ENCODE measurements at places on chromosomes 4 and X. TPM values are rescaled to one million over a fixed set of nuclear protein-coding genes. Genes with fewer than 3 reads are reported as not detected.

OTUD5 gene
- 64.6 TPM for total RNA-seq

LNX1 gene
- total RNA-seq, result not detected

TRO gene
- total RNA-seq, result 0.47 TPM

DCAF8L2 gene
- not detected for total RNA-seq

RAB41 gene
- not detected for total RNA-seq

MAGEE2 gene
- total RNA-seq, result not detected

COL25A1 gene
- total RNA-seq, result not detected

UCHL1 gene
- 969 TPM for total RNA-seq

BEND2 gene
- not detected for total RNA-seq

CDX4 gene
- total RNA-seq, result not detected

NLGN4X gene
- total RNA-seq, result not detected

NDST4 gene
- not detected for total RNA-seq

BMPR1B gene
- 7.4 TPM for total RNA-seq

FRMPD3 gene
- total RNA-seq, result 0.17 TPM

ZBTB49 gene
- 2.7 TPM for total RNA-seq

ZFP42 gene
- not detected for total RNA-seq

SLC34A2 gene
- total RNA-seq, result not detected

RNF128 gene
- total RNA-seq, result not detected

SLC26A1 gene
- 0.31 TPM for total RNA-seq

FDCSP gene
- not detected for total RNA-seq

GAGE12F gene
- total RNA-seq, result not detected

GLRA3 gene
- not detected for total RNA-seq

FANCB gene
- total RNA-seq, result 2.7 TPM

ODAPH gene
- 0.15 TPM for total RNA-seq

WAS gene
- not detected for total RNA-seq

ENPEP gene
- total RNA-seq, result 0.12 TPM

ARR3 gene
- total RNA-seq, result not detected

IL9R gene
- total RNA-seq, result 0.08 TPM

KLHL5 gene
- 39.2 TPM for total RNA-seq

FABP2 gene
- total RNA-seq, result not detected

PRR32 gene
- total RNA-seq, result not detected

SPARCL1 gene
- total RNA-seq, result not detected

GRIA2 gene
- not detected for total RNA-seq

NRK gene
- total RNA-seq, result not detected

VCX gene
- not detected for total RNA-seq

MAGEA9B gene
- not detected for total RNA-seq

HNRNPH2 gene
- 74.9 TPM for total RNA-seq

SLC6A14 gene
- total RNA-seq, result not detected

TKTL1 gene
- total RNA-seq, result not detected

OPRPN gene
- total RNA-seq, result not detected

ETDB gene
- not detected for total RNA-seq

SMIM10L2A gene
- total RNA-seq, result 0.26 TPM

TEX13B gene
- not detected for total RNA-seq

NAA11 gene
- total RNA-seq, result not detected

STATH gene
- not detected for total RNA-seq

MUC7 gene
- not detected for total RNA-seq

KLKB1 gene
- total RNA-seq, result not detected
